ENCODE measurements at places on chromosomes 7 and 10.
A peak's percentile ranks its signal among the peaks of the same experiment; 100 is the strongest.

- DNase-seq = peak; percentile 90
Observed at GRCh38 chr10:95295031-95295755, 4.4 kb upstream of the PDLIM1 start.

GRCh38 chr7:51367614-51367968 is 51.0 kb upstream of the COBL start:
- no peak for DNase-seq

GRCh38 chr10:98045785-98046389 is 15.5 kb upstream of the CRTAC1 start:
- peak; percentile 58 for DNase-seq

DNA sequence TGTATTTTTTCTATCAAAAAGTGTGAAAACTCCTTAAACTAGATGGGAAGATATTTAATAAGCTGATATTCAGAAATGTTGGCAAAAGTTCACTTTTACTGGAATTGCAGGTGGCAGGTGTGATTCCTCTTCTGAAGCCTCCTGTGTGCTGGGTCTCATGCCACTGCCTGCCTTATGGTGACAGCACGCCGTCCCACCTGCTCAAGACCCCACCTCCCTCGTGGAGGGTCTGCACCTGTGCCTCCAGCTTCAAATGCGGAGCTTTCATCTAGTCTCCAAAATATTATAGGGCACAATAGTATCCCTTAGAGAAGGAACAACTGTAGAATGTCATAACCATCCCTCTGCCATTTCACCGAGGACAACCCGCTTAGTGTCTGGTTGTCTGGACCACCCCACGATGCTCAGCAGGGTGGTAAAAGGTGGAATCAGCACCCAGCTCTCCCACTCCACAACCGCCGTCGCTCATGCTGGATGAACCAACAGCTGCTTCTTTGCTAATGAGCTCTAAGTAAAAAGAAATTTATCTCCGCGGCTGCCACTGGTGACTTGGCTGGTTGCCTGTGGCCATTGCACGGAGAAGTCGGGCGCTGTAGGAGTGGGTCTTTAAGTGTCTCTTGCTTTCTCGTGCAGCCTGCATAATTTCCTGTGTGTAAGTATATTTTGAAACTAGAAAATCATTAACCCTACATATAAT is 119.3 kb upstream of the TCERG1L start:
- DNase-seq = no peak

GRCh38 chr7:521221-522070 is 1.8 kb upstream of the PDGFA start:
- DNase-seq = peak; percentile 41

GRCh38 chr10:100109670-100110069 is 28.0 kb upstream of the CPN1 start:
- no peak for DNase-seq

GRCh38 chr10:33216661-33217427 is 117.6 kb downstream of the NRP1 start:
- no peak for DNase-seq

GRCh38 chr7:92723205-92723604 is 113.2 kb downstream of the CDK6 start:
- DNase-seq = no peak

- DNase-seq = no peak
Observed at GRCh38 chr7:133282094-133282493, 29.2 kb downstream of the EXOC4 start.

DNA sequence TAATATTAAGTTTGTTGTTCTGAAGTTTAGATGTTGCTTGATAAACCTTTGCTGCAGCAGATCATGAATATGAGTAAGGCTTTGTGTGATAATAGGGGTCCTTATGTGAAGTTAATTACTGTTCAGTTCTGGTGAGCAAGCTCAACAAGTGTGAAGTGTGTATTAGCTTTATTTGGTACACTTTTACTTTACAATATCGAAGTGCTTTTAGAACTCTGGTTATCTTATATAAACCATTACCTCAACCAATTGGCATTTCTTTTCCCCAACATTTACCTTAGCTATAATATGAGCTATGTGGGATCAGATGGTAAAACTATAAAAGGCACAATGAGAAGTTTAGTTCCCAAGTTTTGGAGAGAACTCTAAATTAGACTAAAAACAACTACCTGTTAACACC is 127.6 kb downstream of the LCOR start:
- DNase-seq = no peak

DNA sequence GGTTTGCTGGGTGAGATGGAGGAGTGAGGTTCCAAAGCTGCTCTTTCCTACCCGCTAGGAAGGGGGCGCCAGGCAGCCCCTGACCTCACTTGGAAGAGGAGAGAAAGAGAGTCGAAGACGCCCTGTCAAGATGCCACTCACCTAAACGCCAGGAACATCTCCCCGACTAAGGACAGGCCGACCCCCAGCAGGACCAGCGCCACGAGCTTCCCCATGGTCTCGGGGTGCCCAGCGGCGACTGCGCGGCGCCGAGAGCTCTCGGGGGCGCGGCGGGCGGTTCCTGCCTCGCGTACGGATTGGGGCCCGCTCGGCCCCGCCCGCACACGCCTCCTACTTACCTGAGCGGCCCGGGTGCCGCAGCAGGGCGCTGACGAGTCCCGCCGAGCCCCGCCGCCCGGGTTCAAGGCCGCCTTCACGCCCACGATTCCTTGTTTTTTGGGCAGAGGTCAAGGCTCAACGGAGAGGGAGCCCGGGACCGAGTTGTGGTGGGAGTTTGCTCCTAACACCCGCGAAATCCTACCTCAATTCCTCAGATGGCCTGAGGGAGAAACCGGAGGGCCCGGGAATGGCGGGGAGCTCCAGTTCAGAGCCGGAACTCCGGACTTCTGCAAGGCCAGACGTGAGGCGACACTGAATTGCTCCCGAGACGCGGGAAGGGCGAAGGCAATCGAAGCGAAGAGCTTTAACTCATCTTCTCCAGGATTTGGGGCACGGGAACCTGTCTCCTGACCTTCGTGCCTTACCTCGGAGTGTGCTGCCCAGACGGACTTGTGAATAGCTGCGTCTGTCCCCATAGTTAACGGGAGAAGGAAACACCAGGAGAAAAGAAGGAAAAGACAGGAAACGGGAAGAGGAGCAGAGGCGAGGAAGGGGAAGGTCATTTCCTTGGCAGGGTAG is at the start of gene PON3:
Gene PON3, minus strand, starts transcription at position 240 of the 897 bp plus-strand sequence. Its CDS starts 25 bp downstream, at position 215.
- peak; percentile 17 for DNase-seq

DNA sequence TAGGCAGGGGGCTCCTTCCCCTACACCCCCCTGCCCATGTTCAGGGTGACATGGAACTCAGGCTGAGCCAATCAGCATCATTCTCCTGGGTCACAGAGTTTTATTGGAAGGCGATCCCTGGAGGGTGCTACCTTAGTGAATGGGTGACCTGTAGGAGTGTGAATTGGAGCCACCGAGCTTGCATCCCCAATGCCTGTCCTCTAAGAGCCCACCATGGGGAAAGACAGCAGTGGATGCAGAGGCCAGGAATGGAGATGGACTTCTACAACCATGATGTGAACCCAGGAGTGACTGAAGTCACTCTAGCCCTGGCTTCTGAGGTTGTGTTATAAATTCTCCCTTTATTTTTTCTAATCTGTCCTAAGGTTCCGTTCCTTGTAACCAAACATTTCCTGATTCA is 89.4 kb downstream of the CCDC71L start:
- no peak for DNase-seq

- no peak for DNase-seq
Observed at GRCh38 chr10:24352399-24352798, 143.5 kb downstream of the KIAA1217 start.

- no peak for DNase-seq
Observed at GRCh38 chr10:7795605-7796004, 7.6 kb downstream of the ATP5F1C start.

GRCh38 chr7:27220440-27220955 is 20.6 kb upstream of the HOXA13 start:
- DNase-seq = peak; percentile 16

All from memory B cell (primary cell).